ENCODE measurements at places on chromosomes 16 and 17.

GRCh38 chr17:40873255-40873654 is 6.2 kb upstream of the KRT12 start:
- no peak for DNase-seq

- no peak for DNase-seq
These were observed 14.2 kb downstream of the FAM83G start for GRCh38 chr17:18990331-18990730.

DNA sequence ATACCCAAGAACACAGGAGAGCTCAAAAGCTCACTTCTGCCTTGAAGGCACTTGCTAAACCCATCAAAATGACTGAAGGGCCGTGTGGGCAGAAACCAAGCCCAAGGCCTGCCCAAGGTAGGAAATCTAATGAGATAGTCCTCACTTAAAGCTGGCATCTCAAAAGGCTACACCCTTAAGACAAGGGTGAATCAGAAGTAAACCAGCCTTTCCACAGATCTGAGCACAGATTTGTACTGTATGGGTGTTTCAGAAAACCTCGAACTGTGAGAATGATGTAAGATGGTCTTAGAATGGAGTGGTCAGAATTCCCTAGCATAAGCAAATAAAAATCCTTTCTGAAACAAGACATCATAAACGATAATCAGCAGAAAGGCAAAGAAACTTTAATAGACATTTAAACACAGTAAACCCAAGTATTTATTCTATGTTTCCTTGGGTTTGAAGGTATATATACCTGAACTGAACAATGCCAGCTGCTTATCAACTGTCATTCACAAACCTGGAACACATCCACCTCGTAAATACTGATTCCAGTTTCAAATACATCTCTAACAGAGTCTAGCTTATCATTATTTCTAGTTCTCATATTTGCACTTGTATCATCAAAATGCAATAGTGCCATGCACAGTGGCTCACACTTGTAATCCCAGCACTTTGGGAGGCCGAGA is 37.8 kb downstream of the GLG1 start:
- no peak for DNase-seq

GRCh38 chr16:25419681-25420080 is 162.0 kb upstream of the ZKSCAN2 start:
- DNase-seq: no peak

DNA sequence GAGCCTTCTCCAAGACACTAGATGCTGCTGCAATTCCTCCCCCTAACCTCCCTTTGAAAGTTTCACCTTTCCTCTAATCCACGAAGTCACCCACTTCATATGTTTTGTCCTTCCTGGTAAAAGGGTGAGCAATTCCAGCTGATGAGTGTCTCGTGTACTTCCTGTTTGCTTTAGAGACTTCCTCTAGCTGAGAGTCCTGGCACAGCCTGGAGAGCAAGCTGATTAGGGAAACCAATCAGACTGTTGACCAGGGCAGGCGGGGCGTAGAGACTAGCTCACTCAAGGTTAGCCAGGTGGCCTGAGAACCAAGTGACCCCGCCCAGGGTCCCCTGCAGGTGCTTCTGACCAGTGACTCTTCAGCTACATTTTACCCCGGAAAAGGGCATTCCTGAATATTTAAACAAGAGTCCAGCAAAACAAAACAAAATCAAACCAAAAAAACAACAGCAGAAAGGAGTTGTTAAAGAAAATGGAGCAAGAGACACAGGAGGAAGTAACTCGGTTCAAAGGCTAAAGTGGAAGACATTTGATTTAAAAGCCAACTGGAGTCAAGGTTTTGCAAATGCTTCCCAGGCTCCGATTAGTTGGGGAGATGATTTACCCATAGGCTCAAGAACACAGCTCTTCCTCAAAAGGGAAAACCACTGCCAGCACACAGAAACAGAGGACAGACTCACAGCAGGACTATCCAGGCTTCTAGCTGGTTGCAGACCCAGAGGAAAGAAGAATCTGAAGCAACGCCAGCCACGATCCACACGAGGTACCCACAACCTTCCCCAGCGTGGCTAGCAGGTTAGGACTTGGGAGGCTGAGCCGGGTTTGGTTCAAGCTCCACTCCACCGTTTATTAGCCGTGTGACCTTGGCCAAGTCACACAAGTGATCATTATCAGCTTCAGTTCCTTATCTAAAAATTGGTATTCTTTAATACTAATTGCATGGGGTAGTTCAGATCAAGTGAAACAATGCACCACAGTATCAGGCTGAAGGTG is 13.4 kb downstream of the HSPB9 start:
- DNase-seq: peak; percentile 34

DNA sequence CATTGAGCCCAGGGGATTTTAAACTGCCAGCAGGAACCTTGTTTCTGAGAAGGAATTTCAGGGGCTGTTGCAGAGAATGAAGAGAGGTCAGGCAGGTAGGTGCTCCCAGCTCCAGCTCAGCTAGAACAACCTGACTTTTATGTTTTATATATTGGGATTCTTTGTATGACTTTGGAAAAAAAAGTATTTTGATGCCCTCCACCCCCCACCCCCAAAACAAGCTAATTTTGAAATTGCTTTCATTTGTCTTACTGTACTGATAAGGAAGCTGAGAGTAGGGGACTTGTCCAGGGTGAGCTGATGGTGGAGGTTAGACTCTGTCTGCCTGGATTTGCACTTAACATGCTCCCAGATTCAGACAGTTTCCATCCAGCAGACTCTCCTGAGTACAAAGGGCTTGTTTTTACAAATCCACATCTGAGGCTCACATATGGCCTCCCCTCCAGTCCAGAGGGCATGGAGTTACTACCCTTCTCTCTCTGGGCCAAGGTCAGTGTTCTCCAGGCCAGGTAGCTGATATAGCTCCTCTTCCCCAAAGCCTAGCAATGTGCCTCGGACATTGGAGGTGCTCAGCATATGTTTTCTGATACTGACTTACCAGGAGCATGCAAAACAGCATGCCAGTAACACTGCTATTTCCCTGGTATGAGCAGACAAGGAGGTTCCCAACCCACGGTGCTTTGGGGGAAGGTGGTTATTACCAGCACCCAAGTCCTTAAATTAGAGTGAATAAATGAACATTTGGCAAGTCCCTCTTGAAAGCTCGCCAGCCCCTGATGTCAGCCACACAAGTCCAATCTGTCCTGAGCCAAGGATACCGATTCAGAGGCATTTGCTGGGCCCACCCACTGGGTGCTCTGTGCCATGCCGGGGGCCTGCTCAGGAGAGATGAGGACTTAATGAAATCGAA is 11.3 kb downstream of the STX1B start:
- DNase-seq: no peak
